ENCODE measurements at places on chromosomes 11 and 22. TPM values are rescaled to one million over a fixed set of nuclear protein-coding genes. Genes with fewer than 3 reads are reported as not detected.

- H3K36me3 ChIP-seq, result no peaks in the 10 kb centered on the region
- H3K27me3 ChIP-seq, result no peaks in the 10 kb centered on the region
- H3K4me3 ChIP-seq, result peak overlapping the region; percentile 83
- H3K27ac ChIP-seq, result no peak overlapping the region
- no peak for DNase-seq
Measured at GRCh38 chr22:45240104-45240809, 437 bp downstream of the KIAA0930 start.

DNA sequence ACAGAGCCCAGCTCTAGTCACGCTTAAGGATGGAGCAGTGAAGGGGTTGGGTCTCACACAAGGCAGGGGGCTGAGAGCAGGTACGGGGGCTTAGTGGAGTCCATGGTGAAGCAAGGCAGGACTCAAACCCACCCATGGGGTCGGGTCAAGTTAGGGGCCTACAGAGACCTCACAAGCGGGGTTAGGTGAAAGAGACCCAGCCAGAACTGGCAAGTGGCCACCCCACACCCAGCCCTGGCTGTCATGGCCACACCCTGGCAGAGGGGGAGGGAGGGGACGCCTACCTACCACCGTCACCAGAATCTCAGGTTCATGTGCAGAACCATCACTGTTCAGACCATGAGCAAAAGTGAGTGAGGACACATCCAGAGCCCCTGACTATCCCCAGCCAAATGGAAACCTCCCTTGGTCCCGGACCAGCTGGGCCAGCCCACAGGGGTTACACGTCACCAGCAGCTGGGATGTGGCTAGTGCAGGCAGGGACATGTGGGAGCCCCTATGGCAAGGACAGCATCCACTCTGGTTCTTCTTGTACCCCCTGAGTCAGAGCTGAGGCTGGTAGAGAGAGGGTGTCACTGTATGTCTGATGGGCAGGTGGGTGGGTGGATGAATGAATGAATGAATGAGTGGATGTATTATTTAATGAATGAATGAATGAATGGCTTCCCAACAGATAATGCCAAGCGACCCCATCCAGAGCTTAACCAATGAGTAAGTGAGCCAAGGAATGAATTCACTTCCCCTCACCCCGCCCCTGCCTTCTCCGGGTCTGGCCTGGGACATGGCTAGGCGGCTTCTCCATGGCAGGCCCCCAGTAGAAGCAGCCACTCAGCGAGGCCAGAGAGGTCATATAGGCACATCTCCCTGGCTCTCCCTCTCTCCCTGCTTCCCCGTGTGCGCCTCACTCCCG is 681.6 kb downstream of the TBC1D22A start:
- no peaks in the 10 kb centered on the region for H3K36me3 ChIP-seq
- no peak overlapping the region for H3K4me3 ChIP-seq
- H3K27ac ChIP-seq, result no peak overlapping the region

- H3K4me3 ChIP-seq, result no peak overlapping the region
- no peaks in the 10 kb centered on the region for H3K27me3 ChIP-seq
- H3K27ac ChIP-seq, result no peak overlapping the region
- peaks cover 4% of the 10 kb centered on the region for H3K4me1 ChIP-seq
- no peaks in the 10 kb centered on the region for H3K36me3 ChIP-seq
- DNase-seq, result no peak
Measured at GRCh38 chr11:122598971-122599370, 56.6 kb upstream of the UBASH3B start.

- no peaks in the 10 kb centered on the region for H3K27me3 ChIP-seq
- peaks cover 21% of the 10 kb centered on the region for H3K4me1 ChIP-seq
- no peak overlapping the region for H3K4me3 ChIP-seq
- peak overlapping the region; percentile 86 for H3K27ac ChIP-seq
- DNase-seq, result peak; percentile 57
- H3K36me3 ChIP-seq, result no peaks in the 10 kb centered on the region
Measured at GRCh38 chr11:43923406-43924111, 18.9 kb upstream of the C11orf96 start.

- H3K27me3 ChIP-seq, result no peaks in the 10 kb centered on the region
- no peak overlapping the region for H3K27ac ChIP-seq
- H3K4me1 ChIP-seq, result no peaks in the 10 kb centered on the region
- no peaks in the 10 kb centered on the region for H3K36me3 ChIP-seq
- no peak for DNase-seq
Measured at GRCh38 chr11:14902650-14903350, 10.8 kb upstream of the CYP2R1 start.

GRCh38 chr11:12414611-12415010 is 37.2 kb downstream of the PARVA start:
- peak overlapping the region; percentile 83 for H3K27ac ChIP-seq
- no peak for DNase-seq
- H3K4me3 ChIP-seq, result no peak overlapping the region
- no peaks in the 10 kb centered on the region for H3K27me3 ChIP-seq
- H3K36me3 ChIP-seq, result no peaks in the 10 kb centered on the region
- H3K4me1 ChIP-seq, result peaks cover 41% of the 10 kb centered on the region

GGTLC3 gene
- not detected for total RNA-seq

- no peaks in the 10 kb centered on the region for H3K36me3 ChIP-seq
- H3K4me1 ChIP-seq, result peaks cover 15% of the 10 kb centered on the region
- H3K27me3 ChIP-seq, result no peaks in the 10 kb centered on the region
- DNase-seq, result no peak
Measured at GRCh38 chr11:12238420-12238819, 128.0 kb downstream of the MICAL2 start.

ESAM gene
- total RNA-seq, result 2.0 TPM

GRCh38 chr22:36432592-36433317 is 45.0 kb upstream of the MYH9 start:
- H3K27ac ChIP-seq, result peak overlapping the region; percentile 93
- peaks cover 33% of the 10 kb centered on the region for H3K4me1 ChIP-seq
- DNase-seq, result no peak
- no peak overlapping the region for H3K4me3 ChIP-seq
- no peaks in the 10 kb centered on the region for H3K27me3 ChIP-seq

- H3K27ac ChIP-seq, result no peak overlapping the region
- no peak overlapping the region for H3K4me3 ChIP-seq
- peaks cover 6% of the 10 kb centered on the region for H3K27me3 ChIP-seq
- peak; percentile 85 for DNase-seq
- H3K4me1 ChIP-seq, result no peaks in the 10 kb centered on the region
Measured at GRCh38 chr11:134592391-134592990, 180.4 kb upstream of the B3GAT1 start.

SPON1 gene
- 73.1 TPM for total RNA-seq

DNA sequence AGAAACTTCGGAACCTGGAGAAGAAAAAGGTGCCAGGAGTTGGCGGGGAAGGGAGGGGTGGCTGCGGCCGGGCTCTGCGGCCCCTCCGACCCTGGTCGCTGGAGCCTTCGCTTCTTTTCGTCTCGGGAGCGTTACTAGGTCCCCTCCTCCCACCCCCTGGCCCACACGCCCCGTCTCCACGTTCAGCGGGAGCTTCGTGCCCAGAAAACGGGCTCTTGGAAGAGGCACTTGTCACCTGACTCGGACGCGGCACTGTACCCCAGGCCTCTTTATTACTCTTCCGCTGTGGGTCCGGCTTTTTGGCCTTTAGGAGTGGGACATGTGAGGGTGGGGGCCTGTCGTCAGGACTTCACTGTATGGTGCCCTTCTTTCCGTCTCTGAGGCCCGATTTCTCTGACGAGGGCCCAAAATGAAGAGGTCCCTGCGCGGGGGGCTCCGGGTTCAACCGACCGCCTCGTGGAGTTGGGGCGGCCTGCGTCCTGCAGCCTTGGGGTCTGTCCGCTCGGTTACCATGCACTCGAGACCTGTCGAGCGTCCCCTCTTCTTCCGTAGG is 1.2 kb downstream of the CAPRIN1 start:
- DNase-seq, result peak; percentile 48
- no peaks in the 10 kb centered on the region for H3K27me3 ChIP-seq
- H3K36me3 ChIP-seq, result no peaks in the 10 kb centered on the region
- H3K4me1 ChIP-seq, result peaks cover 37% of the 10 kb centered on the region
- H3K27ac ChIP-seq, result peak overlapping the region; percentile 97

GRCh38 chr22:28801845-28802594 is 1.7 kb upstream of the XBP1 start:
- peaks cover 16% of the 10 kb centered on the region for H3K4me1 ChIP-seq
- H3K27ac ChIP-seq, result peak overlapping the region; percentile 100
- DNase-seq, result no peak
- H3K36me3 ChIP-seq, result no peaks in the 10 kb centered on the region
- no peak overlapping the region for H3K4me3 ChIP-seq

ADAMTS15 gene
- total RNA-seq, result 10.1 TPM

TRIM29 gene
- 11.2 TPM for total RNA-seq

- peaks cover 43% of the 10 kb centered on the region for H3K4me1 ChIP-seq
- peak overlapping the region; percentile 96 for H3K27ac ChIP-seq
- DNase-seq, result no peak
- H3K4me3 ChIP-seq, result no peak overlapping the region
- H3K27me3 ChIP-seq, result no peaks in the 10 kb centered on the region
Measured at GRCh38 chr11:61158691-61159381, 2.4 kb downstream of the VPS37C start.

All from hepatocyte (in vitro differentiated cells).